ENCODE measurements at places on chromosomes 5 and 9.

DNA sequence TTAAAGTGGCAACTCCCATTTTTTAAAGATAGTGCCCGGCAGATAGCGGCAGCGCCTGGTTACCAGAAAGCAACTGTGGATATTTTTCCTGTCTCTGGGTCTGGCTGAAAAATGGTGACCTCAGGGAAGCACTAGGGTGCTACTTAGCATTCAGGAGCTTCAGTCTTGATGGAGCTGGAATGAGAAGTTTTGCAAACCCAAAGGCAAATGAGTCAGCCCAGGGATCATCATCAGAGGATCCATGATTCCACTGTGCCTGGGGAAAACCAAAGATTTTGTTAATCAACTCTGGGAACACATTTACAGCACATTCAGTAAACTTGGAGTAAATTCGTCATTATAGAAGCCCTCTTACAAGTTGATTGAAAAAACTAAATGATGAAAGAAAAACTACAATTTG, 26.7 kb downstream of the F2R start:
- no peak for DNase-seq

DNA sequence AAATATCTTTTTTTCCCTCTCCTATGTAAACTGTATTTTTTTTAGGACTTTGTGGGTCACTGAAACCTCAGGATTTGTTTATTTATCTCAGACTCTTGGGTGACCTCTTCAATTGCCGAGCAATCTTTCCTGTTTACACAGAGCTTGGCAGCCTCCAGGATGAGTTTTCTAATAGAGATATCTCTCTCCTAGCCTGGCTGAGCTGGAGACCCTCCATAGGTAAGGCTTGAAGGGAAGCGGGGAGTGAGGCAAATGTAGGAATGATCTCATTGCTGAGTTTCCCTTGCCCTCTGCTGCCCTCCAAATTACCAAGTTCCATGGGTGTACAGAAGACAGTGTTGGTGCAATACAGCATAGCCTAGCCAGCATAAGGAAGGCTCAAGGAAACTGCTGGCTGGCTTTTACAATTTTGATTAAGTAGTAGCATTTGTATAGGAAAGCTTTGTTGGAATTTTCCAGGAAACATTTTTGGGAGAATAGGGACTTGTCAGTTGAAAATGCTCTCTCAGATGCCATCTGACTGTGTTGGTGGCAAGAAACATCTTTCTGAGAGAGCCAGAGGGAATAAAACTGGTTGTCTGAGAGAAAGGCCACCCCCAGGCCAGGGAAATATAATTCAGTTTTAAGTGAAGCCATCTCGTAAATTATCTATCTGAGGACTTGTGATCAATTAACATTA, 116.0 kb downstream of the NMUR2 start:
- no peak for DNase-seq

DNA sequence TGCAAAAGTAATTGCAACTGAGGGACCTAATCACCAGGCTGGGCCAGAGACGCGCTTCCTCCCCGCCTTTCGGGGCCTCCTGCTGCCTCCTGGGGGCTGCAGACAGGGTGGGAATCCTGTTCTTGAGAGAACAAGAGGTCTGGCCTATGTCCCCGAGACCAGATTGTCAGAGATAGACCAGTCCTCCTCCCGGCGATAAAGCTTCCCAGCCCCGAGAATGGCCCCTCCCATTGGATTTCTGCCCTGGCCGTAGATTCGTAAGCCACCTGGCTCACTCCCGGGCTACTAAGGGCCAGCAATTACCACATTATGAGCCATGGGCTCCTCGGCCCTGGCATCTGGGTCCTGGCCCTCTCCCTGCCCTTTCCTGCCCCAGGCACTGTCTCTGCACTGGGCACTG, 70.4 kb downstream of the HRH2 start:
- DNase-seq, result no peak

DNA sequence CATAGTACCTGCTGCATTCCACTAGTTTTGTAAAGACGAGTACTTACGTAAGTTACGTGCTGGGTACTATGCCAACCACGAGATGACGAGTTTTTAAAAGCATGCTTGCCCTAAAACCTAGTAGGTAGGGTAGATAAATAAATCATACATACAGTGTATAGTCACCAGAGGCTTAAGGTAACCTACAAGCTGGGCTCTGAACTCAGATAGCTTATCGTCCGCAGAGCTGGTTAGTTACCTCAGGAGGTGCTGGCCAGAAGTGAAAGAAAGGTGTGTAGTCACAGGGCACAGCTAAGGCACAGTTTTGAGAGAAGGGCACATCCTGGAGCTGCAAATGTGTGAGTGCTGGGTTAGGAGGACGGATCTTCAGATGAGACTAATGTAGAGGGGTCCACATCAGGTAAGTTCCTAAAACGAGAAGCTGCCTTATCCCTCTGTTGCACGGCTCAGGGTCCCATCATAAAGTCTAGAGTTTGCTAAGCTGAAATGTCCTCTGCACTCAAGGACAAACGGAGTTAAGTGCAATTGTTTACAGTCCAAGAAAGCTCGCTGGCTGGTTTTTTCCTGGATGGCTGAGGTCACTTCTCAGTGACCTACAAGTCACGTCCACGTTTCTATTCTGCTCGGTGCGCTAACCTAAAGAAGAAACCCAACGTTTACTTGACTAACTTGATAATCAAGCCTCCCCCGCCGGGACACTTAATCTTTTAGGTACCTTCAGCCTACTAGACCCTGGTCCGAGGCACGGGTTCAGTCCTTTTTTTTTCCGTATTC, 1.1 kb upstream of the SNX24 start:
- DNase-seq, result no peak

DNA sequence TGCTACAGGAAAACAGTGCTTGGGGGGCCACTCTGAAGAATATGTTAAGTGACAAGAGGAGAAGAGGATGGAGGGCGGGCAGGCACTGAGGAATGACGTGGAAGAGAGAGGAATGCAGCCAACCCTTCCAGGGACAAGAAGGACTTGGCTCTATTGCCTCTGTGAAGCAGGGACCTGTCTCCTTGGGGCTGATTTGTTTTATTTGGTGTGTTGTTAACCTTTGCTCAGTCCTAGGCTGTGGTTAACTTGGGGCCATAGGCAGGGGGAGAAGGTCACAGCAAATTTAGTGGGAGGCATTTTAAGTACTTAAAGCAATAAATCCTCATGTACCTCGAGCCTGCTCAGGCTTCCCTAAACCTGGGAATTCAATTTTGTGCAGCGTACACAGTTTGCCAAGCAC, 39.9 kb downstream of the KIF4B start:
- no peak for DNase-seq

DNA sequence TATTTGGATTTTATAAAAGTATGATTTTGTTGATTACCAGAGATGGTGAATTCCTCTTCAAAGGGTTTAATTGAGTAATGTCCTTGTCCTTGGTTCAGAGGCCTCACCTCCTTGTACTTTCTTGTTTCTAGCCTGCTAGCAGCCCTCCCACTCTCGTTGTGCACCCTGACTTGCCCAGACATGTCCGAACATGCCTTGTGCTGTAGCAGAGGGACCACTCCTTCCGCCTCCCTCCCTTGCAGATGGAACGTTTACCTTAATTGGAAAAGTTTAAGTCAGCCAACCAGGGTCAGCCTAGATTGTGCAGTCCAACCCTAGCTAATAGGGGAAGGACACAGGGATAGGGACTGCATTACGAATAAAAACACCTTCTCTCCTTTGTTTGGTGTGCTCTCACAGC, 406.9 kb upstream of the NMUR2 start:
- no peak for DNase-seq

DNA sequence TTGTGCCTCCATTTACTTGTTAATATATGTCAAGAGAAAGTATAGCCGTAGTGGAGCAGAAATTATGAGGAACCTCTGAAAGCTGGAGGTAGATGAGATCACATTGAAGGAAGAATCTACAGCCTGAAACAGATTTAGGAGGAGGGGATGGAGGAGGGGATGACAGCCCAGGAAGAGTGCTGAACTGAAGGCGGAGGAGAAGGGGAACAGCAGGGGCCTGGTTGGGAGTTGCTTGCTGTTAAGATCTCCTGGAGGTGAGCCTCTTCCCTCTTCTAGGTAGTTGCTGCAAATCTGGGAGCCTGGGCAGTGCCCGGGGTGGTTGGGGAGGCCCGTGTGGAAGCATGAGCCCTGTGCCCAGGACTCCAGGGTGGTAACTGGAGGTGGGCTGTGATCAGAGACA, 111.8 kb upstream of the SEMA6A start:
- no peak for DNase-seq

GRCh38 chr9:98883276-98883675, 60.4 kb upstream of the COL15A1 start:
- DNase-seq, result no peak

GRCh38 chr5:116421080-116421629, 153.5 kb downstream of the SEMA6A start:
- DNase-seq, result no peak

GRCh38 chr5:171644536-171644935, 141.1 kb upstream of the SMIM23 start:
- peak; percentile 86 for DNase-seq
